ENCODE measurements at places on chromosomes 3 and 15. TPM values are rescaled to one million over a fixed set of nuclear protein-coding genes. Genes with fewer than 3 reads are reported as not detected.

Gene ABCC5
- 33.6 TPM for total RNA-seq

Gene KBTBD13
- not detected for total RNA-seq

Gene SLC12A1
- total RNA-seq: not detected

Gene TAGLN3
- total RNA-seq: 0.74 TPM

DNA sequence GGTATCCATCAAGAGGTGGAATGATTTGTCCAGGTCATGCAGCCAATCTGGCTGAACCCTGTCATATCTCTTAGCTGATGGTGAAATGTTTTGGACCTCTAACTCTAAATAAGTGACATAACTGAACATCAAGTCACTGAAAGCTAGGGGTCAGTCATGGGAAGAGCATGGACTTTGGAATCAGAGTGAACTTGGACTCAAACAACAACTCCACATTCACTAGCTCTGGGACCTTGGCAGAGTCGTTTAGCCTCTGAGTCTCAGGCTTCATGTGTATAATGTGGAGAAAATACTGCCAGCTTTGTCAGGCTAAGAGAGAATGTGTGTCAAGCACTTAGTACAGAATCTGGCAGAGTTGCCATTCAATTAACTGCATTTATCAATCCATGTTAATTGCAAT lies 557.8 kb upstream of the CFAP20DC start:
- DNase-seq: no peak

DNA sequence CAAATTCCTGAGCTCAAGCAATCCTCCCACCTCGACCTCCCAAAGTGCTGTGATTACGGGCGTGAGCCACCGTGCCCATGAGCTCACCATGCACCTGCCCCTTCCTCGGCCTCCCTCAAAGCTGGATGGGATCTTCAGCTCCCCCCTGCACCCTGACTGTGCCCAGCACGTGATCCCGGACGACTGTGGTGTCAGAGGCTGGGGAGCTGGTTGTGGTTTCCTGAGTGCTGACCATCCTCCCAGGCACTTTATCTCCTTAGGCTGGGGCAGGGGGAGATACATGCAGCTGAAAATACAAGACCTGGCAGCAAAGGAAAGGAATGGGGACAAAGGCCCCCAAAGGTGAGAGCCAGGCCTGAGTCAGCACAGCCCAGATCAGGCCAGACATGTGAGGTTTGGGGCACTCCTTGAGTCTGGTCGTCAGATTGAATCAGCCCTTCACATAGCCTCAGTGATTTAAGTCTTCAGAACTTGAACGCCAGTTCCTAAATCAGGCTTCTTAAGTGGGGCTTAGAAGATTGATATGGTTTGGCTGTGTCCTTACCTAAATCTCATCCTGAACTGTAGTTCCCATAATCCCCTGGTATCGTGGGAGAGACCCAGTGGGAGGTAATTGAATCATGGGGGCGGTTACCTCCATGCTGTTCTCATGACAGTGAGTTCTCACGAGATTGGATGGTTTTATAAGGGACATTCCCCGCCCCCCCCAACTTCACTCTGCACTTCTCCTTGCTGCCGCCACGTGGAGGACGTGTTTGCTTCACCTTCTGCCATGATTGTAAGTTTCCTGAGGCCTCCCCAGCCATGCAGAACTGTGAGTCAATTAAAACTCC lies 35.8 kb downstream of the PRKCD start:
- DNase-seq: no peak

DNA sequence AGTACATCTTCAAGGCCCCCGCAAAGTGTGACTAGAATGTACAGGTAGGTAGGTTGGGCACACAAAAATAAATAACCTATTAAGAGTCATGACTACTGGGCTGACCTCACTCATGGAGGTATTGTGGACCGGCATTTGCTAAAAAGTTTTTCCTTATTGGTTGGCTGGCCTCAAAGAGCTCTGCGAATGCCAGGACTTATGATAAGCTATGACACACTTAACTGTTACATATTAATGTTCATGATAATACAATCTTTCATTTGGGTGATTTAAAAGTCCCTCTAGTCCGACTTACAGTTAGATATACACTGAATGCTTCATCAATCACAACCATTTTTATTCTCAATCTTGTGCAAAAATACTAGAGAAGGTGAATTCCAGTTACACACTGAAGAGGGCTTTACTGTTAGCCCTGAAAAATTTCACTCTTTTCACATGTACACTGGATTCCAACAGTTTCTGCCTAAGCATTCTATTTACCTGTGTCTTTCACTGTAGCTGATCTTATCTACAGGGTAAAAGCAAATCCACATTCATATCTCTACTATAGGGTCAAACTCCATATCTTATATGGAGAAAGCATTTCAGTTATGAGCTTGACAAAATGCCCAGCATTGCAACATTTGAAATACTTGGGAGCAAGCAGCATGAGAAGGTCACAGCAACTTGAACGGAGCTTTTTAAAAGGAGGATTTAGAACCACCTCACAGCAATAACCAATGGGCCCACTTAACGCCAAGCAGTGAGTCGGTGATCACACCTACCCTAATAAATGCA lies 329.1 kb downstream of the FOXP1 start:
- DNase-seq: no peak

GRCh38 chr15:94480289-94480834 lies 249.0 kb downstream of the MCTP2 start:
- no peak for DNase-seq

GRCh38 chr3:97291901-97292300 lies 472.7 kb upstream of the ARL6 start:
- no peak for DNase-seq

DNA sequence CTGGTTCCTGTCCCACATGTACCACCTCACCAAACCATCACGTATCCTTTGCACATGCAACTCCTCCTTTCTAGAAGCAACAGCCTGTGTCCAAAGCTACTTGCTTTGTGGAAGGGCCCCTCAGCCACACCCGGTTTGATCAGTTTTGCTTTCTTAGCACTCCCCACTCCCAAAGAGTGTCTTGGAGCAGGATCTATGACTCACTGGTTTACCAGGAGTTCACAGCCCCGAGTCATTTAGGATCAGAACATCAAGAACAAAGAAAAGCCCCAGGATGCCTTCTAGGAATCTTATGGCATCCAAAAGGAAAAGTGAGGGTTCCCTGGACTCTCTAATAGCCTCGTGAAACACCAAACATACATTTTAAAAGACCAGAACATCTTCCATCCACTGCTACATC lies 50.7 kb upstream of the IGF1R start:
- no peak for DNase-seq

DNA sequence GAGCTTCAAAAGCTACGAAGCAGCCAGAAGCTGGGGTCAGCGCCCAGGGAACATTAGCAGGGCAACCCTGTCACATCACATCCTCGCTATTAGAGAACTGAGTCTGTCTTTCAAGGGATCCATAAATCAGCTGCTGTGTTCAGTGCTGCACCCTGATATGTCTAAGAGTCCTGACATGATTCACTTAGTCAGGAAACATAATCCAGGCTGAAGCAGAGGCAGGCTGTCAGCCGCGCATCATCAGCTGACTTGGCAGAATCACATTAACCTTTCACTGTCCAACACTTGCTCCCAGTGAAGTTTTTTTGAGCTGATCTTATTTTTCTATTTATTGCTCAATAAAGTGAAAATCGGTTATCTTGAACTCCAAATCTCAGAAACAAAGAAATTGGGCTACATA lies 23.5 kb downstream of the MYH15 start:
- DNase-seq: no peak

DNA sequence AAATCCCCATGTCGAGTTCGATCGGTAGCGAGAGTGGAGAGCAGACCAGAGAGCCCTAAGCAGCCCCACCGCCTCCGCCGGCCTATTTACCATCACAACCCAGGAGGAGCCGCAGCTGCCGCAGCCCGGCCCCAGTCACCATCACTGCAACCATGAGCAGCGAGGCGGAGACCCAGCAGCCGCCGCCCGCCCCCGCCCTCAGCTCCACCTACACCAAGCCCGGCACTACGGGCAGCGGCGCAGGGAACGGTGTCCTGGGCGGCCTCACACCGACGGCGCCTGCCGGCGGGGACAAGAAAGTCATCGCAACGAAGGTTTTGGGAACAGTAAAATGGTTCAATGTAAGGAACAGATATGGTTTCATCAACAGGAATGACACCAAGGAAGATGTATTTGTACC lies 89.5 kb upstream of the TPM1 start:
- DNase-seq: no peak

GRCh38 chr3:174089592-174089991 lies 692.0 kb downstream of the NLGN1 start:
- DNase-seq: no peak

Data from natural killer cell treated with Interleukin-12 subunit alpha and Interleukin-12 subunit beta and Interleukin-15 and Interleukin-18, amount 100 ng/mL, for 72 hours (primary cell).